Neural progenitor cell (in vitro differentiated cells): ENCODE measurements at places on chromosomes 7 and 10.

- no peak for DNase-seq
Observed at GRCh38 chr7:46934198-46934825, 647.6 kb downstream of the TNS3 start.

GRCh38 chr10:35359056-35359455 is 22.7 kb downstream of the CCNY start:
- no peak for DNase-seq

DNA sequence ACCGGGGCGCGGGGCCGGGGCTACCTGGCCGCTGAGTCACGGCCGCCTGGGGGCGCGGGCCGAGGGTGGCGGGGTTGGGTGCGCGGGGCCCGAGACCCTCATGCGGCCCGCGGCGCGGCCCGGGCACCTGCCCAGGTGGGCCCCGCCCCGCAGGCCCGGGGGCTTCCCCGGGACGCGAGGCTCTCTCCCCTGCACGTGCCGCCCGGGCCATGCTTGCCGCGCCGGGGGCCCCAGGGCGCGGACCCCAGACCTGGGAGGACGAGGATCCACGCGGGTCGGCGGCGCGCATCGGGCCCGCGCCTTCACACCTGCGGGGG is 402 bp downstream of the MAFK start:
- DNase-seq: no peak

- no peak for DNase-seq
Observed at GRCh38 chr10:78890506-78890905, 178.3 kb upstream of the ZMIZ1 start.

DNA sequence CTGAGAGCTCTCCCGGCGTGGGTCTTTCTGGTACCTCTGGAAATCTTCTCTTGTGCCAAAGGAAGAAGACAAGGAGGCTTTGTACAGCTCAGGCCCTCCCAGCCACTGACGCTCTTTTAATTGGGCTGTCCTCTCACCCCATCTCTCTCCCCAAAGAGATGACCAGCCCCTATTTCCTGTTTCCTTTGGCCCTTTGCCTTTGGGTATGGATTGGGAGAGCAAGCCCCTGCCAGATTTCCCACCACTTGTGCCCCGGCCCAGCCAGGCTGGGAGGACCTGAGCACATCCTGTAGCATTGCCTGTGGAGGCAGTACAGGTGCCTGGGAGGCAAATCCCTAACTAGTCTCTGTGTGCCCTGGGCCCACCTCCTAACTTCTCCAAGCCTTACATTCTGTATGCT is 5.7 kb upstream of the PLAC9 start:
- DNase-seq: no peak

DNA sequence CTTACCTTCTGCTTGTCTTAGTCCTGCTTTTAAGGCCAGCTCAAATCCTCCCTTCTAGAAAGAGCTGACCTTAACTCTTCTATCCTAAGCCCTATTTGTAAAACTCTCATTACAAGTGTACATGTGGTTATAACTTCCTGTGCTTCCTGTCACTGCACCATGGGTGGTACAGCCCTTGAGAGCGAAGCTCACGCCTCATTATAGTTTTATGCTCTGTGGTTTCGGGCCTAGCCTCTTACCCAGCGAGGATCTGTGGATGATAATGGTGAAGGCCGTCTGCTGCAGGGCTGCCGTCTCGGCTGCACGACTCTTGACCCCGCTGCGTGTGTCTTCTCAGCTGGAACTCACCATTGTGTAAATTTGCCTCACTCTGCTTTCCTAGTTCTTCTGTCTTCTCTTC is 74.6 kb downstream of the CUL1 start:
- DNase-seq: no peak

- no peak for DNase-seq
Observed at GRCh38 chr10:29681676-29682448, 47.1 kb upstream of the SVIL start.

- DNase-seq: no peak
Observed at GRCh38 chr10:128316925-128317324, 190.7 kb upstream of the MKI67 start.

DNA sequence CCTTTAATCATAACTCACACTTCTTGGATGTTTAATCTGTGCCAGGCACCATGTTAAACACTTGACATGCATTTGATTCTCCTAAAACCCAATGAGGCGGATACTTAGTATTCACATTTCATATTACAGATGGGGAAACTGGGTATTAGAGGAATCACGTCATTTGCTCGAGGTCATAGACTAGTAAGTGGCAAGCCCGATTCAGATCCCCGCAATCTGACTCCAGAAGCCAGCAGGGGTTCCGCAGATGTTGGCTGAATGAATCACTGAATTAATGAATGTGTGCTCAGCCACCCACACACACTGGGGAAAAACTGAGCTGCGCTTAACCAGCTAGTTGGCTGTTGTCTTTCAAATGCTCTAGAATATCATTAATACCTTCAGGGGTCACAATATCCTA is 22.5 kb upstream of the ENO4 start:
- DNase-seq: peak; percentile 49
